ENCODE measurements at places on chromosomes 4 and X. TPM values are rescaled to one million over a fixed set of nuclear protein-coding genes. Genes with fewer than 3 reads are reported as not detected.

The SHROOM4 gene
- 3.7 TPM for total RNA-seq

The GPR82 gene
- not detected for total RNA-seq

The NXF2 gene
- total RNA-seq: not detected

The FAM9C gene
- under 0.01 TPM for total RNA-seq

The GRIA2 gene
- total RNA-seq: 3.1 TPM

The PTPN13 gene
- 21.9 TPM for total RNA-seq

The IBSP gene
- not detected for total RNA-seq

The RGN gene
- total RNA-seq: 3.1 TPM

The NPY5R gene
- not detected for total RNA-seq

The CCNA2 gene
- 8.9 TPM for total RNA-seq

The EGFL6 gene
- total RNA-seq: 36.0 TPM

The PPP2R2C gene
- total RNA-seq: not detected

The CCKAR gene
- total RNA-seq: not detected

The ASB11 gene
- total RNA-seq: 15.1 TPM

The PAGE1 gene
- total RNA-seq: not detected

The GPRASP2 gene
- 28.2 TPM for total RNA-seq

The IGSF1 gene
- 59.5 TPM for total RNA-seq

The TLR3 gene
- total RNA-seq: 1.0 TPM

The GRIA3 gene
- 5.2 TPM for total RNA-seq

The ARFIP1 gene
- 25.6 TPM for total RNA-seq

The RNF150 gene
- total RNA-seq: 36.5 TPM

The SPATA18 gene
- 0.52 TPM for total RNA-seq

The ZNF595 gene
- 16.2 TPM for total RNA-seq

The KDR gene
- 49.1 TPM for total RNA-seq

The POLA1 gene
- total RNA-seq: 63.2 TPM

The BTK gene
- total RNA-seq: 2.1 TPM

The TMEM154 gene
- 1.0 TPM for total RNA-seq

The SULT1E1 gene
- total RNA-seq: 29.7 TPM

The VEGFD gene
- total RNA-seq: under 0.01 TPM

The PABPC5 gene
- total RNA-seq: 6.3 TPM

Measured in skeletal muscle tissue (tissue), 5 donors.